ENCODE measurements at places on chromosomes 3 and 15. TPM values are rescaled to one million over a fixed set of nuclear protein-coding genes. Genes with fewer than 3 reads are reported as not detected.

Gene EMC7
- 88.6 TPM for total RNA-seq

Gene AHSG
- total RNA-seq, result not detected

Gene ANKDD1A
- 3.4 TPM for total RNA-seq

Gene POMGNT2
- 14.3 TPM for total RNA-seq

Gene FHIT
- total RNA-seq, result 3.8 TPM

Gene CACNA1D
- 0.95 TPM for total RNA-seq

Gene CNTN4
- total RNA-seq, result 0.52 TPM

Gene P2RY14
- total RNA-seq, result not detected

Gene APOD
- 2.1 TPM for total RNA-seq

Gene SH3GL3
- not detected for total RNA-seq

Gene CNTN6
- total RNA-seq, result 8.3 TPM

Gene CLDN16
- total RNA-seq, result not detected

Gene SLC28A2
- total RNA-seq, result not detected

DNA sequence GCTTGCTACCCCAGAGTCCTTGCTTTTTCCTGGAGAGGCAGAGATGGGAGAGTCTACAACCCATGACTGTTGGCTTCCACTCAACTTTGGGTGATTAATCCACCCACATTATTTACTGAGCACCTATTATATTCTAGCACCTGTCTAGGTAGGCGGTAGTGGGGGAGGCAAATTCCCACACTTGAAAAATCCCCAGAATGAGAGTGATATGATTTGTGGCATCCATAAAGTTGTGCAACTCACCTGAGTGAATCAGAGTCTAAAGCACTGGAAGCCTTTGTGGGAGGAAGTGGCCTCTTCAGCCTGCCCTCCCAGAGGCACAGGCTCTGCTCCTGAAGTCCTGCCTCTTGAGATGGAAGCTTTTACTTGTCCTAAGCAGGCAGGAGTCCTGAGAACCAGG is 40.4 kb upstream of the CTNNB1 start:
- no peaks in the 10 kb centered on the region for H3K36me3 ChIP-seq
- H3K4me3 ChIP-seq, result no peak overlapping the region
- no peak overlapping the region for H3K27ac ChIP-seq

- H3K36me3 ChIP-seq, result no peaks in the 10 kb centered on the region
- no peak for DNase-seq
- peaks cover 28% of the 10 kb centered on the region for H3K27me3 ChIP-seq
- H3K4me3 ChIP-seq, result no peak overlapping the region
These were observed 189.5 kb downstream of the NLGN1 start for GRCh38 chr3:173587055-173587454.

GRCh38 chr3:180092889-180093288 is 56.2 kb upstream of the PEX5L start:
- H3K4me3 ChIP-seq, result no peak overlapping the region
- no peak overlapping the region for H3K27ac ChIP-seq
- no peaks in the 10 kb centered on the region for H3K36me3 ChIP-seq
- DNase-seq, result no peak
- H3K4me1 ChIP-seq, result no peaks in the 10 kb centered on the region

GRCh38 chr3:158267015-158267414 is 157.1 kb downstream of the RSRC1 start:
- H3K4me1 ChIP-seq, result no peaks in the 10 kb centered on the region
- no peak overlapping the region for H3K4me3 ChIP-seq

- no peaks in the 10 kb centered on the region for H3K27me3 ChIP-seq
- peaks cover 6% of the 10 kb centered on the region for H3K4me1 ChIP-seq
- no peak for DNase-seq
- no peak overlapping the region for H3K27ac ChIP-seq
These were observed 86.5 kb downstream of the LRRFIP2 start for GRCh38 chr3:37087870-37088269.

DNA sequence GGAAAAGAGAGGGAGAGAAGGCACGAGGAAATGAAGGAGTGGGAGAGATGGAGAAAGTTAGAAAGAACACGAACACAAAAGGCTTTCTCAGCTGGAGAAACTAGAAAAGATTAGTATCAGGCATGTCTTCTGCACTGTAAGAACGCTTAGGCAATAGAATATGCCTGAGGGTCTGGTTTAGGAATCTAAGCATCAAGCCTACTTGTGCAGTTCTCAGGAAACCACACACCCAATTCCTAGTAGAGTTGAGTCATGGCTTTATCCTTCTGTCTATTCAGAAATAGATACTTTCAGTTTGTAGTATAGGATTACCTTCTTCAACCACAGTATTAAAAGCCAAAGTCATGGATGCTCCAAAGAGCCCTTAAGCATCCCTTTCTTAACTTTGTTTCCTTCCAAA is 969.4 kb downstream of the NTRK3 start:
- no peak overlapping the region for H3K27ac ChIP-seq
- H3K4me1 ChIP-seq, result no peaks in the 10 kb centered on the region
- H3K4me3 ChIP-seq, result no peak overlapping the region

DNA sequence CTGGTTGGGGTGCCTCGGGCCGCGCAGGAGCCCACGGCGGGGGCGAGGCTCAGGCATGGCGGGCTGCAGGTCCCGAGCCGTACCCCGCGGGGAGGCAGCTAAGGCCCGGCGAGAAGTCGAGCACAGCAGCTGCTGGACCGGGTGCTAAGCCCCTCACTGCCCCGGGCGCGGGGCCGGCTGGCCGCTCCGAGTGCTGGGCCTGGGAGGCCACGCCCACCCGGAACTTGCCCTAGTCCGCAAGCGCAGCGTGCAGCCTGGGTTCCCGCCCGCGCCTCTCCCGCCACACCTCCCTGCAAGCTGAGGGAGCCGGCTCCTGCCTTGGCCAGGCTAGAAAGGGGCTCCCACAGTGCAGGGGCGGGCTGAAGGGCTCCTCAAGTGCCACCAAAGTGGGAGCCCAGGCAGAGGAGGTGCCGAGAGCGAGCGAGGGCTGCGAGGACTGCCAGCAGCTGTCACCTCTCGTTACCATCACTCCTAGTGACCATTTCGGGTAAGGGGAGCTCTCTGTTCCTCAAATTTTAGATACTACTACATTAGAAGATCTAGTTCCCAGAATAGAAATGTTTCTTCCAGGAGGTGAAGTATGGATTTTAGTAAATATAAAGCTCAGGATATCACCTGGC is 417.0 kb upstream of the AGTR1 start:
- peak; percentile 79 for DNase-seq
- no peaks in the 10 kb centered on the region for H3K36me3 ChIP-seq
- no peaks in the 10 kb centered on the region for H3K27me3 ChIP-seq
- no peak overlapping the region for H3K4me3 ChIP-seq
- H3K4me1 ChIP-seq, result no peaks in the 10 kb centered on the region

- peak overlapping the region; percentile 96 for H3K27ac ChIP-seq
- no peaks in the 10 kb centered on the region for H3K27me3 ChIP-seq
- peak; percentile 95 for DNase-seq
- peak overlapping the region; percentile 98 for H3K4me3 ChIP-seq
- H3K4me1 ChIP-seq, result peaks cover 62% of the 10 kb centered on the region
These were observed 1.3 kb downstream of the BHLHE40 start for GRCh38 chr3:4980229-4981203.

- DNase-seq, result no peak
- peaks cover 6% of the 10 kb centered on the region for H3K27me3 ChIP-seq
- H3K4me3 ChIP-seq, result no peak overlapping the region
- H3K4me1 ChIP-seq, result no peaks in the 10 kb centered on the region
- no peaks in the 10 kb centered on the region for H3K36me3 ChIP-seq
These were observed 707.8 kb upstream of the LMCD1 start for GRCh38 chr3:7793786-7794185.

GRCh38 chr3:4235690-4236089 is 67.5 kb upstream of the SETMAR start:
- H3K27me3 ChIP-seq, result peaks cover 7% of the 10 kb centered on the region
- H3K27ac ChIP-seq, result no peak overlapping the region
- no peak overlapping the region for H3K4me3 ChIP-seq
- peaks cover 2% of the 10 kb centered on the region for H3K36me3 ChIP-seq
- H3K4me1 ChIP-seq, result no peaks in the 10 kb centered on the region

DNA sequence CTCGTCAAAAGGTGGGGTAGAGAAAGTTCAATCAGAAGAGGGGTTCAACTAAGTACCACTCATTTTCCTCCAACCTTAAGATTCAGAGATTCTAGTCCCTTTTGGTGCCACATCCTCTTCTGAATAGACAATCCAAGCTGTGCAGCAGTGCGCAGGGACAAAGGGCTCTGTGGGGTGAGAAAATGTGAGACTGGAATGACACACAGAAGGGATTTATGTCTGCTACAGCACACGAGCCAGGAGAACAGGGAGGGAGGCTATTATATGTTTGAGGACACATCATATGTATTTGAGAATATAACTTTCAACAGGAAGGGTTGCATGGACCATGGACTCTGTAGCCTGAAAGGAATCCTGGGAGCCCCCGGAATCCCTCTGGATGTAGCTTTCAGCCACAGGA is 33.0 kb downstream of the LSM3 start:
- H3K4me3 ChIP-seq, result no peak overlapping the region
- H3K27me3 ChIP-seq, result no peaks in the 10 kb centered on the region
- DNase-seq, result no peak
- H3K36me3 ChIP-seq, result no peaks in the 10 kb centered on the region
- no peak overlapping the region for H3K27ac ChIP-seq

DNA sequence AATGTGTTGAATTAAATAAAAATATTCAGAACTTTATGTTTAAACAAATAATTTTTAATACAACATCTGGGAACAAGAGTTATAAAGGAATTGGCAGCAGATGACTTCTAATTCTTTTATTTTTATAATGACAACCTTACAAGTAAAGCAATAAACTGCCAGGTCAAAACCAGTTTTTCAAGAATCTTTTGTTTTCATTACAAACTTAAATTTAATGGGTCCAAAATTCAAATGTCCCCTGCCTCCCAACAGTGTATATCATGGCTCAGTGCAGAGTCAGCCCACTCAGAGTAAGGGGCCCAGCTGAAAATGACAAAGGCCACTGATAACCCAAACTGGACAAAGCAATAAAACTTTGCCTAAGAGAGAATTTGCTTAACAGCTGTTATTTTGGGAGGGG is 81.5 kb downstream of the STRIT1 start:
- no peak for DNase-seq
- H3K4me1 ChIP-seq, result no peaks in the 10 kb centered on the region
- no peak overlapping the region for H3K4me3 ChIP-seq
- no peak overlapping the region for H3K27ac ChIP-seq
- H3K36me3 ChIP-seq, result no peaks in the 10 kb centered on the region
- H3K27me3 ChIP-seq, result no peaks in the 10 kb centered on the region

DNA sequence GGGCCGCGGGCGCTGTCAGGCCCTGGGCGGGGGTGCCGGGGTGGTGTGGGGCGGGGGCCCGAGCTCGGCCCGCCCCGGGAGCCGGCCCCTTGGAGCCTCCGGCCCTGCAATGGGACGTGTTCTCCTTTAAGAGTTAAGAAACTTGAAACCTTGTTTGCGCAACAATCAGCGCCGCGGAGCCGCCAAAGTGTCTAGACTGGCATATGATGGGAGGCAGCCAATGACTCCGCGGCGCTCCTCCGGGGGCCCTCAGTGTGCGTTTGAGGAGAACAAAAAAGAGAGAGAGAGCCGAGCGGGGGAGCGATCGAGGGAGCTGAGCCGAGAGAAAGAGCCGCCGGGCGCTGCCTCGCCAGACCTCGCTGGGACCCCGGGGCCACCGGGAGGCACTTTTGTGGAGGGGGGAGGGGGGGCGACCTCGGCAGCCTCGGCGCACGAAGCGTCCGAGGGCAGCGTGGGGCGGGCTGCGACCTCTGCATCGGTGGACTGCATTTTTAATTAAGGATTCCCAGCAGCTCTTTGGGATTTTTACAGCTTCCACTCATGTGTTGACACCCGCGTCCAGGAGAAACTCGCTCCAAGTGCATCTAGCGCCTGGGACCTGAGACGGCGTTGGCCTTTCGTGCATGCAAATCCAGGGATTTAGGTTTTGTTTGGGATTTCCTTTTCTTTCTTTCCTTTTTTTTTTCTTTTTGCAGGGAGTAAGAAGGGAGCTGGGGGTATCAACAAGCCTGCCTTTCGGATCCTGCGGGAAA is at the start of gene SMAD6:
Gene SMAD6 (plus strand): TSS at position 202 of the 752 bp plus-strand sequence. CDS start 1,023 bp downstream, outside the sequence.
- DNase-seq, result peak; percentile 99
- peak within 1 kb of the TSS; percentile 88 for H3K4me3 ChIP-seq
- H3K27ac ChIP-seq, result peak within 1 kb of the TSS; percentile 97

- H3K27me3 ChIP-seq, result no peaks in the 10 kb centered on the region
- H3K4me1 ChIP-seq, result peaks cover 3% of the 10 kb centered on the region
- H3K36me3 ChIP-seq, result peaks cover 4% of the 10 kb centered on the region
- H3K4me3 ChIP-seq, result no peak overlapping the region
- no peak for DNase-seq
These were observed 103.1 kb downstream of the LRRK1 start for GRCh38 chr15:101022306-101022705.

GRCh38 chr3:55765906-55766701 is 279.0 kb upstream of the WNT5A start:
- H3K36me3 ChIP-seq, result no peaks in the 10 kb centered on the region
- H3K27ac ChIP-seq, result no peak overlapping the region
- no peak overlapping the region for H3K4me3 ChIP-seq
- H3K27me3 ChIP-seq, result no peaks in the 10 kb centered on the region
- no peak for DNase-seq
- no peaks in the 10 kb centered on the region for H3K4me1 ChIP-seq

DNA sequence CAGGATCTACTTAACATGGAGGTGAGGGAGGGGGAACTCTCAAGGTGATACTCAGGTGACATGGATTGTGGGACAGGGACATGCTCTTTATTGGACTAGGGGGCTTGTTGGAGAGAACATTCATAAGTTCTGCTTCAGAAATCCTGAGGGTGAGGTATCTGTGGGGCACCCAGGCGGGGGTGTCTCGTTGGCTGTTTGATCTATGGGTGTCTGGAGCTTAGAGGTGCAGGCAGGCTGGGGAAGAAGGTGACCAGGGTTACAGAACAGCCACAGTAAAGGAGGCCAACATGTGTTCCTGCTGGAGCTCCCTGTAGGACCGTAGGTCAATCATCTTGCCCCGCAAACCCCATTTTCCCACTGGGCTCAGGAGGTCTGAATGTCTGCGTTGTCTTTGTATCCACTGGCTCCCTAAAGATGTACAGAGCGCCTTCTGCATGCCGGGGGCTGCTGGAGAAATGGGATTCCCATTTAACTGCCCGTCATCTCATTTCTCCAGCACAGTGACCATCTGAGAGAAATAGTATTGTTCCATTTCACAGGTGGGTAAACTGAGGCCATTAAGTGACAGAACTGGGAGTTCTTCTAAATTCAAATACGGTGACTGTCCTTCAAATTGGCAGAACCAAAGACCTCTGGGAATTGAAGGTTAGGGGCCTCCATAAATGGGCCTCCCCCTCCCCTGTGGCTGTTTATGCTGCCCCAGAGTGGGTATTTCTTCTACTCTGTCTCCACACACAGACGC is 40.3 kb upstream of the TSEN2 start:
- H3K36me3 ChIP-seq, result no peaks in the 10 kb centered on the region
- peaks cover 64% of the 10 kb centered on the region for H3K4me1 ChIP-seq
- H3K27me3 ChIP-seq, result no peaks in the 10 kb centered on the region
- H3K4me3 ChIP-seq, result no peak overlapping the region

Measured in chondrocyte (in vitro differentiated cells).